Psoas muscle (tissue), 8 donors: ENCODE measurements at places on chromosomes 12 and 14. TPM values are rescaled to one million over a fixed set of nuclear protein-coding genes. Genes with fewer than 3 reads are reported as not detected.
A peak's percentile ranks its signal among the peaks of the same experiment; 100 is the strongest.

PRB2 gene
- not detected for polyA plus RNA-seq

DNA sequence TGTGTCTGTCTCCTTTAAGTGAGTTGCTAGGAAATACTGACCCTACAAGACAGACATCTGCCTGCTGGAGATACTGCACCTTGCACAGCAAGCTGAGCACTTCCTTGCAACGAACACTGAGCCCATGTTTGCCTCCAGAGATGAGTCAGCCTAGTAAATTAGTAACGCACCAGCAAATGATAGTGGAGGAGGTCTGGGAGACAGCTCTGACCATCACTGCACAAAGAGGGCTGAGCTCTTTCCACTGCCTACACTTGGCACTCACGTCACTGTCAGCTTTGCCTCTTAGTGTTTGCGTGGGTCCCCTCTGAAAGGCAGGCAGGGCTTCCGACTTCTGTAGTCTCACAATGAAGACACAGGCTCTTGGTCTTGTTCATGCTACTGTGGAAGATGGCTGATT, 109.0 kb downstream of the APAF1 start:
- DNase-seq = no peak

DNA sequence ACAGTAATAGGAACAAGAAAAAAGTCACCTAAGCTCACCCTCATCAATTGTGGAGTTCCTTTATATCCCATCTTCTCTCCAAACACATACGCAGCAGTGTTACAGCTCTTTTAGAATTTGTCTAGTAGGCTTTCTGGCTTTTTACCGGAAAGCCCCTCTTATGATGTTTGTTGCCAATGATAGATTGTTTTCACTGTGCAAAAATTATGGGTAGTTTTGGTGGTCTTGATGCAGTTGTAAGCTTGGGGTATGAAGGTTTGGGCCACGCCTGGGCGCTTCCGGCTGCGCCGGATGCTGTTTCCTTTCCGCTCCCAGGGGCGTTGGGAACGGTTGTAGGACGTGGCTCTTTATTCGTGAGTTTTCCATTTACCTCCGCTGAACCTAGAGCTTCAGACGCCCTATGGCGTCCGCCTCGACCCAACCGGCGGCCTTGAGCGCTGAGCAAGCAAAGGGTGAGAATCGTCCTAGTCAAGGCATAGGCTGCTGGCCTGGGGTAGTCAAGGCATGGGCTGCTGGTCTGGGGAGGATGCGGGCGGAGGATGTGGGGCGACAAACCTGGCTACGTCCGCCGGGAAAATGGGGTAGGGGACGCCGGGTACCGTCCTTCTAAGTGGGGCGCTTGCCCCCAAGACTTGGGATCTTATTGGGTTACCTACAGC, at the start of the genes C12orf57 and RNU7-1:
Gene C12orf57, plus strand, starts transcription at position 301 of the 659 bp plus-strand sequence. Its CDS starts 100 bp downstream, at position 401.
Gene RNU7-1, plus strand, starts transcription at position 95 of the 659 bp plus-strand sequence.
- peak; percentile 79 for DNase-seq

DNA sequence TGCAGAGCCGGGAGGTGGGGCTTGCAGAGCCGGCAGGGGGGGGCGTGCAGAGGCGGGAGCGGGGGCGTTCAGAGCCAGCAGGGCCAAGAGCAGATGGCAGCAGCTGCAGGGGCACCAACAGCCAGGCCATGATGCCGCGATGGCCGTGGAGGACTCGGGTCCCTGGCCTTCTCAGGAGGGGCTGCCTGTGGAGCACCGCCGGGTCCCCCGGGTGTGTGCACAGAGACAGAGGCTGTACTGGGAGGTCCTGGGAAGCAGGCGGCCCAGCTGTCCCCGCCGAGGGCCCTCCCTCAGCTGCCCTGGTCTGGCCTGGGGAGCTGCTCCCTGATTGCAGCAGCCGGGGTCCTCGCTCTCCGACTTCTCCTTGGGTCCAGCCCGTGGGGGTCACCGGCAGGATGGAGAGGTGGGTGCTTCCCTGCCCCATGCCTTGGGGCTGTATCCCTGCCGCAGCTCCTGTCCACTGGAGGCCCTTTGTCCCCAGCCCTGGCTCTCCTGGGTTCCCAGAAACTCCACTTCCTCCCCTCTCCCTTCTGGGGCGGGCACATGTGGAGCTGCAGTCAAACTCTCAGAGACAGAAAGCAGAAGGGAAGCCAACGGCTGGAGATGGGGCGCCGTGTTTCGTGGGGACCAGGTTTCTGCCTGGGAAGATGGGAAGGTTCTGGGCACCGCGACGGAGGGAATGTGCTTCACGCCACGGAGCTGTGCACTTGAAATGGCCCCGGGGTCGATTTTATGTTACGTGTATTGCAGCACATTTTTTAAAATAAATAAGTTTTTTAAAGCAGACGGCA, 75.8 kb upstream of the GALNT9 start:
- DNase-seq = peak; percentile 39

DNA sequence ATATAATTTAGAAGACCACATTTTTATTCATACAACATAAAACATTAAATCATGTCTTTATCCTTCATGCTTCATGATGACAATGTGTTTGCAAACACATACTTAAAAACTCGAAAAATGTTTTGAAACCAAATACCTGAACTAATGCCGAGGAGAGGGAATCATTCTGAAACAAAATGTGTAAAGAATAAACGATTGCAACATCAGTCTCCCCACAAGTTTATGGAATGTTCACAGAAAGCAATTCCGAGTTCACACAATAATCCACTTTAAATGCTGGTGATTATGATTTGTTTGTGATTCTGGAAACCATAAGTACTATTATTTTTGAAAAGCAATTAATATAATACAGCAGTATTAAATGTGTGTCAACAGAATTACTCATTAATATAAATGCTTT, 84.5 kb upstream of the PDZRN4 start:
- DNase-seq = no peak

DNA sequence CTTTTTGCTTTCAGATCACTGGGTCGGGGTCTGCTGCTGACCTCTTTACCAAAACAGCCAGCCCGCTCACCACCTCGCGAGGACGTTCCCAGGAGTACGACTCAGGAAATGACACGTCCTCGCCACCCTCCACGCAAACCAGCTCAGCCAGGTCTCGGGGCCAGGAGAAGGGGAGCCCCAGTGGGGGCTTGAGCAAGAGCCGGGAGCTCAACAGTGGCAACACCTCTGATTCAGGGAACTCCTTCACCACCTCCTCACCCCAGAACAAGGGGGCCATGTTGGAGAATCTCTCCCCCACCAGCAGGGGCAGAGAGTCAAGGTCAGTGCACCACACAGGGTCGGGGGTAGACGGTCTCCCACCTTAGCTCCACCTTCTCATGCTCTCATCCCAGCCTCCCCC, 33.4 kb upstream of the HSPB8 start:
- no peak for DNase-seq

GRCh38 chr12:113846883-113847755, 119.0 kb downstream of the RBM19 start:
- no peak for DNase-seq

GRCh38 chr12:66500091-66500490, 178.8 kb downstream of the GRIP1 start:
- no peak for DNase-seq

DAO gene
- polyA plus RNA-seq = not detected

PLXNC1 gene
- polyA plus RNA-seq = 0.18 TPM

DNA sequence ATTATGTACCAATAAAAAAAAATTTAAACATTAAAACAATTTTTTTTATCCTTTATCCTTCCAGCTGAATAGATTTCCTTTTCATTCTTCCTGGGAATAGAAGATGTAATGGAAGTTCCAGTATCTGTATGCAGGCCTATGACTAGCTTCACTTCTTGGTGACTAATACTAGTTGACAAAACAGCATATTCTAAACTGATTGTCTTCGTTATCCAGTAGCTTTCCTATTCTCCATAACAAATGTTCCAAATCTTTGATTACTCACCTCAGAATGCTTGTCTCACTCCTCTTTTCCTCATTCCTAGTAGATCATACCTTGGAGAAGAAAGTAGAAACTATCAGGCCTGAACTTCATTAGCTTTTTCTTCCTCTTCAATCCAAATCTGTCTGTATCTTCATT, 70.7 kb downstream of the PLEKHA5 start:
- DNase-seq = no peak

RFLNA gene
- polyA plus RNA-seq = 0.70 TPM

DNA sequence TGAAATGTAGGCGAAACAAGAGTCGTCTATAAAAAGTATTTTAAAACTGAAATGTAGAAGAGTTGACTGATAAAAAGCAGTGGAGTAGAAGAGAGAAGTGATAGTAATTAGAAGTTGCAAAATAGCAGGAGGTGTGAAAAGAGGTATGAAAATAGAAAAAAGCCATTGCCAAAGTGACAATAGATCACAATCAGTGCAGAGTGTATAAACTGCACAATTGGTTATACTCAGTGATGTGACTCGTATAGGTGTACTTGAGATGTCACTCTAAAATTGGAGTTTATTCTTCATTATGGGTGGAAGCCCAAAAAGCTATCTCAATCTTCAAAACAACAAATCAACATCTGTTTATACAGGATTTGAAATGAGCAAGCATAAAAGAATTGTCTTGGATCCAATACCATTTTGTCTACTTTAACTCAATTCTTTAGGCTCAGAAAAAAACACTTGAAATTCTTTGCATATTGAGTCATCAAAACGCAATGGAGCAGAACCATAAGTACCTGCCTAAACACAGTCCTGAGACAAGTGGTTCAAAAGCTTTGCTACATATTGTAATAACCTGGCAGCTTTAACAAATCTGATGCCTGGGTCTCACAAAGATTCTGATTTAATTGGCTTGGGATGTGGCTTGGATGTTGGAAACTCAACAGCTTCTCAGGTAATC, 8.8 kb downstream of the IKBIP start:
- no peak for DNase-seq

DNA sequence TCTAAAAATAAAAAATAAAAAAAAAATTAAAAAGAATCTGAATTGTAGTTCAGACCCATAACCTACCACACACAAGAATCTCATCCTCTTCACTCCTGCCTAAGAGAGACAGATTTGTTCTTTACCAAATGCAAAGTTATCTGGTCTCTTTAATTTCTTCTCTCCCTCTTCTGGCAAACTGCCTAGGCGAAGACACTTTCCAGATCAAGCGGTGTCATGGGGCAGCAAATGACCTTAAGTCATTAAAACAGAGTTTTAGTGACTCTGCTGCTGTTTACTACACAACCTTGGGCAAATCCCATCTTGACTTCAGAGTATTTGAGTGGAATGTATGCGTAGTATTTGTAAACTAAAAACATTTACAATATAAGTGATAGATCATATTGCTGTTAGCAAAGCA, 60.9 kb upstream of the NID2 start:
- no peak for DNase-seq

- no peak for DNase-seq
These were observed 7.4 kb downstream of the CLEC14A start for GRCh38 chr14:38248321-38249028.

DNA sequence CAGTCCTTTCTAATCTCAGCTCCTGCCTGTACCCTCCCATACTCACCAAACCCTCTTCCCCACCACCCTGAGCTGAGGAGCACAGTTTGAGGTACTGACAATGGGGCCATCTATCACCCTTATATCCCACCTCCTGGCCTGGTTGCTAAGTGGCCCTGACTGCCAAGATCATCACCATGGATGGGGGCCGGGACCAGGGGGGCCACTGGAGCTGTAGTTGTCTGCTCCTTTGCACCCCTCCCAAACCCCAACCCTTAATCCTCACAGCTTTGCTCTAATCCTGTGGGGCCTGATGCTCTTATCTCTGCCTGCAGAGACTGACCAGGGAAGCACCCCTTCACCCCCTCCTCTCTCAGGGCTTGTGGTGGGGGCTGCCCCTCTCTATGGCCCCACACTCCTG, 395 bp upstream of the GNB3 start:
- no peak for DNase-seq

- no peak for DNase-seq
These were observed 196.5 kb upstream of the PZP start for GRCh38 chr12:9404469-9405260.

DNA sequence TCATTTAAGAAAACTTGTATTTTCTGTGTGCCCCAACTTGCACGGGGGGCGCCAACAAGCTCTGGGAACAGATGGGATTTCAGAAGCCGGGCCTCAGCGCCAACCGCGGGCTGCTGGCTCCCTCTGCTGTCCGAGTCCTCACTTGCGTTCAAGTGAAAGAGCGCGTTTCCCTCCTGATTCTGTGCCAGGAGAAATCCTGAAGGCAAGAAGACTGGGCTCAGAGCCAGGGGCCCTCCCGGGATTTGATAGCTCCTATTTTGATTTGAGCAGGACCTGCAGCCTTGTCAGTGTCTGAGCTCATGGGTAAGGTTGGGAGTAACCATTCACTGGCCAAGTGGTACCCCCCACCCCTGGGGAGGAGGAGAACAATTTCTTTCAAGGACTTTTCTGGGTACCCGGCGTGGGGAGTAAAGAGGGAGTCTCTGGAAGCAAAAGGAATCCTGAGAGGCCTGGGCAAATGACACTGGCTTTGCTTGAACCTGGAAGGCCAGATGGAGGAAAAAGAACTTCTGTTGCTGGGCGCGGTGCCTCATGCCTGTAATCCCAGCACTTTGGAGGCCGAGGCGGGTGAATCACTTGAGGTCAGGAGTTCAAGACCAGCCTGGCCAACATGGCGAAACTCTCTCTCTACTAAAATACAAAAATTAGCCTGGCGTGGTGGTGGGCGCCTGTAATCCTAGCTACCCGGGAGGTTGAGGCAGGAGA, 179.0 kb upstream of the RGS6 start:
- peak; percentile 82 for DNase-seq

GRCh38 chr12:114160445-114160844, 194.3 kb upstream of the RBM19 start:
- no peak for DNase-seq

C12orf60 gene
- 0.49 TPM for polyA plus RNA-seq

- no peak for DNase-seq
These were observed 1297.7 kb downstream of the AACS start for GRCh38 chr12:126362964-126363363.

DNA sequence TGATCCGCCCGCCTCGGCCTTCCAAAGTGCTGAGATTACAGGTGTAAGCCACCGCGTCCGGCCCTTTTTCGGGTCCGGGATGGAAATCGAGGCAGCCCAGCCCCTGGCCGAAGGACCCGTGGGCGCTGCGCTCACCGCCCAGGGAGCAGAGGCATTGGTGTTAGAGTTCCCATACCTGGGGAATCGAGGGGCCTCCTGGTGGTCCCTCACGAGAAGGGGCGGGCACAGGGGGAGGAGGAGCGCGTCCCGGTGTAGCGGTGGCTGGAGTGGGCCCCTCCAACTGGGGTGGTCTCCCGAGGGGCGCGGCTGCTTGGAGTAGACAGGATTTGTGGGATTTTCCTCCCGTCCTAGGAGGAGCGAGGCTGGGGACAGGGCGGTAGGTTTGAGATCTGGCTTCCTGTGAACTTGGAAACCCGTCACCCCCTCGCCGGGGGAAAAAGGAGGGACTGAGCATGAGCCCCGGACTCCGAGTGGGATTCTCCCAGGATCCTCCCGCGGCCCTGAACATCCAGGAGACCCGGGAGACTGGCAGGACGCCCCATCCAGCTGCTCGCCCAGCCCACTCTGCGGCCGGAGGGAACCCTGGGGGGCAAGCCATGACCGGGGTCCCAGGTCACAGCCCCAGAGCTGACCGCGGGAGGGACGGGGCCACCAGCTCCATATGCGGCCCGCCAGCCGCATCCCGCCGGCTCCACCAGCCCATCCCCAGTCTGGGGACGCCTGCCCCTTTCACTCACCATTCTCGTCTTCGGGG, 70.9 kb downstream of the ASCL4 start:
- no peak for DNase-seq

STAC3 gene
- polyA plus RNA-seq = 738 TPM
